ENCODE measurements at places on chromosomes 12 and 14.

DNA sequence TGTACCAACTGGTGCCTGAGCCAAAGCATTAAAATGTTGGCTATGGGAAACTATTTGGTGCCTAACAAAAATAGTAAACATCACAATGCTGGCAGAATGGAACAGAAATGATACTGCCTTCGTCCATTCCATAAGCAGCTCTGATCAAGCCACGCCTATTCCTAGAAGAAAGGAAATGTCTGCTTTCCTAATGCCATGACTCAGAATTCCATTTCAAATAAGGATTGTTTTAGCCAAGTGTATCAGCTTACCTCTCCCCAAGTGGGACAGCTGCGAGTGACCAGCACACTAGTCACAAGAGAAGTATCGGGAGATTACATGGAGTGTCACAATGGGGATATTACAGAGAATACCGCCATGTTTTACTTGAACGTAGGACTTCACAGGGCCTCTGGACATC lies 38.7 kb downstream of the GLT8D2 start:
- DNase-seq, result no peak

- DNase-seq, result no peak
Observed at GRCh38 chr12:90229407-90230170, 521.0 kb upstream of the ATP2B1 start.

GRCh38 chr12:124098887-124099286 lies 125.9 kb downstream of the ZNF664 start:
- no peak for DNase-seq

GRCh38 chr12:2481951-2482350 lies 312.8 kb upstream of the FKBP4 start:
- DNase-seq, result no peak

DNA sequence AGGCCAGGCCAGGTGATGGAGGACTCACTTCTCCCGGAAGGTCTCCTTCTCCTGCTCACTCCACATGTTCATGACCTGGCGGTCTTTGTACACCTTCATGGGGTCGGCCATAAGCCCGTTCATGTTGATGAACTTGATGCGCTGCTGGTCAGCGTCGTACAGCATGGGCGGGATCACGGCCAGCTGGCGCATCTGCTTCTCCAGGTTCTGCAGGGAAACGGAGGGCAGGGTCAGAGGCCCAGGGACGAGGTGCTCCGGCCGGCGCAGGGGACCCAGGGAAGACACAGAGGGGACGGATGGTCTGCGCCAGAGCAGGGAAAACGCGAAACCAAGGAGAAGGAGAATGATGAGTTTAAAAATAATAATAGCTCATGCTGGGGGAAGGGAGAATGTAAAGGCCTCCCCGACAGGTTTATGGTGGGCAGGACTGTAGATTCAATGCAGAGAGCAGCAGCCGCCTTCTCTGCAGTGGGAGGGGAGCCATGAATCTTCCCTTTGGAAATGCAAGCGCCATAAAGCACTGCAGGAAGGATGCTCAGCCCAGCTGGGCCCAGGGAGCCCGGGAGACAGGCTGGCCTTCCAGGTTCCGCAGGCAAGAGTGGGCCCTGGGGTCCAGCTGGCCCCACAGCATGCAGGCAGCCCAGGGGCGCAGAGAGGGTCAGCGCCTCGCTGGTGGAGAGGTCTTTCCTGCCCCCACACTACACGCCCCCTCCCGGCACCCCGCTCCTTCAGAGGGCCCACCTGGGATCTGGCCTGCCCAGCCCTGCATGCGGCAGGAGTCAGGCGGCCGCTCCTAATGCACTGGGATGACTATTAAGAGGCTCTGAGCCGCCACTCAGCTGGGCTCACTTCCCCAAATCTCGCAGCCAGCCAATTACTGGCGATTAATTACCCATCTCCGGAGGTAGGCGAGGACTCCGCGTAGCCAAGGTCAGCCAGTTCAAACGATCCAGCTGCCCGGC lies 132.0 kb downstream of the RFLNA start:
- no peak for DNase-seq

DNA sequence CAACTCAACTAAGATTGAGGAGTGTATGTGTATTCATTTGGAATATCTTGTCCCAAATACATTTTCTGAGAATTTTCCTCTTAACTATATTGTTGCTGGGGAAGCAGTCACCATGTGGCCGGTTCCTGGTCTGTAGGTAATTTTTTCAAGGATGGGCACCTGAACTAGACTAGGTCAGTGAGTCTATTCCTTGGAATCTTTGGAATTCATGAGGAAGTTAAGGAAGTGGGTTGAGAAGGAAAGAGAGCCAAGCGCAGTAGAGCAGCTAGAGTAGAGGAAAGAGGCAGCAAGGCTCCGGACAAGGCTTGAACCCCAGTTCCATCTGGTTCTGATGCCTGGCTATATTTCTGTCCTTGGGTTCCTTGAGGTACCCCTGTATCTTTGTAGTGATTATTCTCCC lies 183.7 kb downstream of the DACT1 start:
- DNase-seq, result no peak

GRCh38 chr14:97946641-97947040 lies 1149.5 kb downstream of the VRK1 start:
- no peak for DNase-seq

GRCh38 chr12:113198296-113198695 lies 12.8 kb downstream of the RITA1 start:
- DNase-seq, result no peak

DNA sequence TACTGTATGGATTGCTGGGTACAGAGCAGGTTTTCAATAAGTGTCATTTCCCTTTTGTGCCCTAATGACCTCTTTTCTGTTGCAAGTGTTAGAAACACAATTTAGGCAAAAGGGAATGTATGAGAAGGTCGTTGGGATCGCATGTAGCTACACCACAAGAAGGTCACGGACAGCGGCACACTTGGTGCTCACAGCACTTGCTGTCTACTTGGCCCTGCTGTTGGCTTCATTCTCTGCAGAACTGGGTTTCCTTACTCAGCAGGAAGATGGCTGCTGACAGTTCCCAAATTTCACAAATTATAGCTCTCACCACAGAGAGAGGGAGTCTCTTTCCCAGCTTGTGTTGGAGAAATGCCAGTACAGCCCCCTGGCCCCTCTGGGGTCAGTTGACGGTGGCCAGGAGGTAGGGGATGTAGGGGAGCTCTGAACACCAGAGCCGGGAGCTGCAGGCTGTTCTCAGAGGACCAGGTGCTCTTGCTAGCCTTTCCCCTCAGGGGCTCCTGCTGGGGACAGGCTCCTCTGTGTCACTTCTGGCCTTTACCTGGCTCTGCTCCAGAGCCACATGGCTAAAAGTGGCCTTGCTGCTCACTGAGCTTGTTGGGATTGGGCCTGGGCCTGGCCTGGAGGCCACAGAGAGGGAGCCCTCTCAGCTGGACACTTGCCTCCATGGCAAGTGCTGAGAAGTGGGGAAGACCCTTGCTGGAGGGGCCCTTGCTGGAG lies 50.9 kb upstream of the BCL7A start:
- no peak for DNase-seq

Data from GM12892 (cell line).